ENCODE measurements at places on chromosomes 3 and 15.

DNA sequence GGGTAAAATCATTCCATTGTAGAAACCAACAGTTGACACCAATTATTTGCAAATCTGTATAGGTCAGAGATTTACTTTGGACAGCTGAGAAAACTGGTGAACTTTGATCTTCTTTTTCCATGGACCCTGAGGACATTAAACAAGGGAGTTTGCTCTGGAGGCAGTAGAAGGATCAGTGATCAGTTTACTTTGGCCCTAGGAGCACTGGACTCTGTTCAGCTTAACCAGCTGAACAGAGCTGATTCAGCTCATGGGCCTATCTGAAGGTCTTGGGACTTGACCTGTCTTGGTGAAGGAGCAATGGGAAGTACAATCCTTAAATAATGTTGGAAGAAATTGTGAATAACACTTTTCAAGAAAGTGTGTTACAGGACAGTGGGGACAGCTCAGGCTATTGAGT, 15.2 kb upstream of the TF start:
- no peak overlapping the region for H3K27ac ChIP-seq
- DNase-seq: no peak
- H3K4me1 ChIP-seq: no peaks in the 10 kb centered on the region
- no peak overlapping the region for H3K4me3 ChIP-seq

- DNase-seq: no peak
- H3K4me3 ChIP-seq: no peak overlapping the region
- H3K4me1 ChIP-seq: no peaks in the 10 kb centered on the region
These were observed 14.2 kb upstream of the U2SURP start for GRCh38 chr3:142987080-142987700.

GRCh38 chr3:11307830-11308432, 35.7 kb downstream of the ATG7 start:
- H3K4me3 ChIP-seq: no peak overlapping the region
- DNase-seq: peak; percentile 51
- peak overlapping the region; percentile 46 for H3K27ac ChIP-seq

- DNase-seq: no peak
- no peaks in the 10 kb centered on the region for H3K27me3 ChIP-seq
- H3K4me3 ChIP-seq: no peak overlapping the region
- no peak overlapping the region for H3K27ac ChIP-seq
- no peaks in the 10 kb centered on the region for H3K4me1 ChIP-seq
These were observed 125.1 kb upstream of the IQSEC1 start for GRCh38 chr3:13198264-13198879.

DNA sequence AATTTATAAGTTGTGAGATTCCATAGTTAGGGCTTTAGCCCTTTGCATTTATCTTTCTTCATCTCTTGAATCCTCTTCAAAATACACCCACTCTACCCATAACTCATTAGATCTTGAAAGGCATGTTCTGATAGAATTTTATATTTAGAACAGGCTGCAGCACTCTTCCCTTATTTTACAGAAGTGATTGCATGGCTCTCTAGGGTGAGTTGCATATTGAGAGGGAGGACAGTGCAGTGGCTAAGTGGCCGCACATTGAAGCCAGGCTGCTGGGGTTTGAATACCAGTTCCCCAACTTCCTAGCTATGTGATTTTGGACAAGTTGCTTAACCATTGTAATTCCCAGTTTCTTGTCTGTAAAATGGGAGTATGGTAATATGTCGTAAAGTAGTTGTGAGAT, 2.5 kb downstream of the CD86 start:
- no peak for DNase-seq
- H3K36me3 ChIP-seq: no peaks in the 10 kb centered on the region

DNA sequence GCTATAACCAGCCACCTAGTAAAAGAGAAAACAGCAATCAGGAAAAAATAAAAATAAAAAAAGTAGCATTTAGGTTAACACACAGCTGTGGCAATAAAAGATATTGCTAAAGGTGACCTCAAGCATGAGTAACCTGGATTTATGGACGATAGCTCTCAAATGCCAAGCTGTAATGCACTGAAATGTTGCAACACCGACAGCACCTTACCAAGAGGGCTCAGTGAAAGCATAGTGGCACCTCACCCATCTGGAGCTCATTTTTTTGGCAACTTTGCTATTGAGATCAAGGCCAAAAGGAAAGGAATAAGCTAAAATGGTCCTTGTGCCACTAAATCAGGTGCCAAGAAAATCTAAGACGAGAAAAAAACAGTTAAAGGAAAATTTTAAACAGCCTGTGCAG, 2.5 kb downstream of the HACD2 start:
- no peaks in the 10 kb centered on the region for H3K4me1 ChIP-seq
- DNase-seq: no peak
- no peak overlapping the region for H3K4me3 ChIP-seq
- no peak overlapping the region for H3K27ac ChIP-seq
- H3K27me3 ChIP-seq: no peaks in the 10 kb centered on the region
- no peaks in the 10 kb centered on the region for H3K36me3 ChIP-seq
